Ascending aorta (tissue), 2 donors: ENCODE measurements at places on chromosomes 1 and 21.

- DNase-seq, result peak; percentile 5
Observed at GRCh38 chr1:226638608-226639007, 90.0 kb downstream of the STUM start.

DNA sequence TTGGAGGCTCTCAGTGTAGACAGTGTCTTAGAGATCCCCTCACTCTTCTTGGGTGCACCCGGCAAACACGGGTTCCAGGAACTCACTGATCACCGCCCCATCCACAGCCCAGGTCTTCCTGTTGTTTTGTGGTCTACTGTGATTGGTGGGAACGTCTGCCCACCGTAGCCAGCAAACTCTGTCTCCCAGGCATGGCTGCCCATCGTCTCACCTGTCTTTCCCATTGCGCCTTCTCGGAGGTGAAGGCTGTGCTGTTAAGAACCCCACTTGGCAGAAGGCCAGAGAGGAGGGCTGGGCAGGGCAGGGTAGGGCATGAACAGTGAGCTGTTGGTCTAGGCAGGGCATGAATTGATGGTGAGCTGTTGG lies 14.1 kb upstream of the KCNA2 start:
- DNase-seq, result no peak

DNA sequence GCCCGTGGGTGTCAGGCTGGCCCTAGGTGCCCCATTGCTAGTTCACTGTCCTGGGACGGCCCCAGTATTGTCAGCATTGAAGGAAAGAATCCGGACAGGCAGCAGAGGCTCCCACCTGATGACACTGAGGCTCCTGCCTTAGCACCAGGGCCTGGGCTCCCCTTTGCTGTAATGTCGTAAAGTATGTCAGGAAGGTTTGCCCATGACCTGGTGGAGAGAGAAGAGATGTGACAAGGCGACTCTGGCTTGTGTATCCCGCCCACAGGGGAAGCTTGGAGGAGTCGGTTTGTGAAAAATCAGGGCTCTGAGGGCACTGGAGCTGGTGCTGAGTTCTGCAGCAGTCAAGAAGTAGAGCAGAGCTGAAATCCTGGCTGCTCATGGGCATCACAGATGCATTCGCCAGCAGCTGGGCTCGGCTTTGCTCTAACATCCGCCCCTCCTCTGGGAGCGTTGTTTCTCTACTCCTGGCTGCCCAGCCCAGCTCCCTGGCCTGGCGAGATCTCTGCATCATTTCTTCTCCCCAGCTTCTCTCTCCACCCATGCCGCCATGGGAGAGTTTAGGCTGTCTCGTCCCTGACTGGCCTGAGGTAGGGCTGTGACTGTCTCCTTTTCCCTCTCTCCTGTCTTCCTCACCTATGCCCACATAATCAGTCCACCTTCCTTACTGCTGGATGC lies 74.1 kb downstream of the ADARB1 start:
- DNase-seq, result peak; percentile 37

GRCh38 chr1:15160626-15161025 lies 7.1 kb downstream of the TMEM51 start:
- DNase-seq, result no peak

- no peak for DNase-seq
Observed at GRCh38 chr21:41164981-41165655, 2.8 kb upstream of the BACE2 start.
